CD4-positive, alpha-beta T cell treated with Interleukin-12 subunit alpha and Interleukin-12 subunit beta, for 1 hour (primary cell): ENCODE measurements at places on chromosomes 1 and 21.

- DNase-seq = no peak
Observed at GRCh38 chr1:181726320-181727012, 243.1 kb downstream of the CACNA1E start.

DNA sequence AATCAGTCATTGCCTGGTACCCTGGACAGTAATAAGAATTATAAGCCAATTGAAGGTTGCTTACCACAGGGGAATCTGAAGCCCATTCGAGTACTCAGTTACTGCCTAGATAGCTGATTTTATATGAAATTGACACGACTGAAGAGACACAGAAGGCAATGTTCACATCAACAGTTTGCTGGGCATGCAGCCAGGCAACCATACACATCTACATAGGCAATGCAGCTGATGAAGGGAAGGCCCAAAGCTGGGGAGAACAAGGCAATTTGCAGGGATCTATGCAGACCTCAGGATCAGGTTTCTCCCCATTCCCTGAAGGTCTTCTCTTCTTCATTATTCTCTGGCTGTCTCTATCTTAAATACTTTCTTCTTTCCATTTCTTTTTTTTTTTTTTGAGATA lies 448.7 kb downstream of the PTBP2 start:
- no peak for DNase-seq

- peak; percentile 68 for DNase-seq
Observed at GRCh38 chr1:156420205-156421061, 51.4 kb downstream of the RHBG start.

- no peak for DNase-seq
Observed at GRCh38 chr1:89114662-89115061, 11.3 kb downstream of the GBP2 start.

- no peak for DNase-seq
Observed at GRCh38 chr1:53783056-53783455, 44.1 kb upstream of the GLIS1 start.

- no peak for DNase-seq
Observed at GRCh38 chr1:6658359-6659060, 33.8 kb downstream of the THAP3 start.

DNA sequence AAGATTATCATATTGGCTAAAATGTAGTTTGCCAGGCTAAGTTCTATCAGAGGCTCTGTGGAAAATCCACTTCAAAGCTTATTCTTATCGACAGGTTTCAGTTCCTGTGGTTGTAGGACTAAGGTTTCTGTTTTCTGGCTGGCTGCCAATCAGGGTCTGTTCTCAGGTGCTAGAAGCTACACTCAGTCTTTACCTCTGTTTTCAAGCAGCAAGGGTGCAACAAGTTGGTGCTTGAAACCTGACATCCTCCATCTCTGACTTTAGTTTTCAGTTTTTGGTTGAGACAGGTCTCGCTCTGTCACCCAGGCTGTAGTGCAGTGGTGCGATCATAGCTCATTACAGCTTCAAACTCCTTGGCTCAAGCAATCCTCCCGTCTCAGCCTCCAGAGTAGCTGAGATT lies 15.3 kb upstream of the TMCO2 start:
- peak; percentile 50 for DNase-seq

DNA sequence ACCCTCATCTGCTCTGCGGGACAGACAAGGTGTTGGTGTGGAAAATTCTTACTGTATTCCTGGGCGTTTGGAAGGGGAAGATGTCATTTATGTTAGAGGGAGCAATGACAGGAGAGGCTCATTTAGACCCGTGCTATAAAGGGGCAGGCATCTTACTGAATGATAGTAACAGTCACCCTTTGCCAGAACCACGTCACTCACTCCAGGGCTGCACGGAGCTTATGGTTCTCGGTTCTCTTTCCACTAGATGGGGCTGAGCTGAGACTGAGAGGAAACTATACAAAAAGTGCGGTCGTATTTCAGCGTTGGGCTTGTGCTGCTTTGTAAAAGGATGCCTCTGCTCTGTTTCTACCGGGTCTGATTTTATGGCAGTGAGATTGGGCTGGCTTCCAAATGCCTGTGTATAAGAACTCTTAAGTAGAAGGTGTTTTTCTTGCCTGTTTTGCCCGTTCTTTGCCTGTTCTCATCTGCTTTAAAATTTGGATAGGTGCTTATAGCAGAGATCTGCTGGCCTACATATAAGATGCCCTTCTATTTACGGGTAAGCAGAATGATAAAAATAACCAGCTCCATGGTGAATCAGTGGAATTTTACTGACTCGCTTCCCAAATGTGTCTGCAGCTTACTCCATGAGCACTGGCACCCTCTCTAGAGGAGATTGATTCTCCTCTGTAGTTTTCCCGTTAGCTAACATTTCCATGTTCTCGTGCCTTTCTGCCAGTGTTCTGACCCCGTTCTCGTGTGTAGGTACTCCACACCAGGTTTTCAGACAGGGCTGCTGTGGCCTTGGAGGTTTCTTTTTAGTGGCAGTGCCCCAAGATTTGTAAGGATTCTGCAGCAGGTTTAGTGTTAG lies 55.9 kb downstream of the MRPS6 start:
- DNase-seq = peak; percentile 55
